ENCODE measurements at places on chromosomes 12 and 14.

DNA sequence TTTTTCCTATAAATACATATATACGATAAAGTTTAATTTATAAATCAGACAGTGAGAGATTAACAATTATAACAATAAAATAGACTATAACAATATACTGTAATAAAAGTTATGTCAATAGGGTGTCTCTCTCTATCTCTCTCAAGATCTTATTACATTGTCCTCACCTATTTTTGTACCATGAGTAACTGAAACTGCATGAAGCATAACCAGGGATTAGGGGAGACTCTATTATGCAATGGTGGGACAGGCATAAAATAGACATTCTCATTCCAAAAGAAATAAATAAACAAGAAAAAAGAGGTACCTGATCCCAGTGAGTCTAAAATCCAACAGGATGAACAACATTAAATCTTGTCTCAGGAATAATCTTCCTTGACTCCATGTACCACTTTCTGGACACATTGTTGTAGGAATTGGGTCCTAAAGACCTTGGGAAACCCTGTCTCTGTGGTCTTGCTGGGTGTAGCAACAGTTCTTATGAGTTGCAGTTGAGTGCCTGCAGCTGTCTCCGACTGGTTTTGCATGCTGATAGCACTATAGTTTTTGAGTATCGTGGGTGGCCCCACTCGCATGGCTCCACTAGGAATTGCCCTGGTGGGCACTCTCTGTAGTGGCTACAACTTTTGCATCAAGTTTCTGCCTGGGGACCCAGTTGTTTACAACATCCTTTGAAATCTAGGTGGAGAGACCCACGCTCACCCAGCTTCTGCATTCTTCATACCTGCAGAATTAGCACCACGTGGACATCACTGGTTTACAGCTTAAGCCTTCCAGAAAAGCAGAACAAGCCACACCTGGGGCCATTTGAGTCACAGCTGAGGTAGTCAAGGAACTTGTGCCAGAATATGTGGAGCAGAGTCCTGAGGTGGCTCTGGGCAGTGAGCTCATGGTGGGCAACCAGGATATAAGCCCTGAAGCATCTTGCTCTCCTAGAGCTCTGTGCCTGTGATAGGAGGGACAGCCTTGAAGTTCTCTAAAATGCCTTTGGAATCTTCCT is 204.7 kb downstream of the KITLG start:
- no peak for DNase-seq

DNA sequence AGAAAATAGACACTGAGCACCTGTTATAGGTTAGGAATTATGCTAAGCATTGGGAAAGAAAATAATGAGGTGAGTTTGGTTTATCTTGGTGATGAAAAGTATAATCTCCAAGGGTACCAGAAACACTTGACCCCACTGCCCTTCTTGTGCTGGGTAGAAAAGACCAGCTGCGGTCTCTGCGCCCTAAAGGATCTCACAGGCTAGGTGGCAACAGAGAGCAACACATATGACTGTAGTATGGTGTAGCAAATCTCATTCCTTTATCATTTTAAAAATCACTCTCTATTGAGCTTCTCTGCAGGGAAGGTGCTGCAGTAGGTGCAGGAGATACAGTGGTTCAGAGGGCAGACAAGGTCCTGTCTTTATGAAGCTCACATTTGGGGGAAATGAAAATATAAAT is 26.1 kb downstream of the NRXN3 start:
- DNase-seq, result no peak

GRCh38 chr12:8081251-8081920 is 688 bp upstream of the NECAP1 start:
- no peak for DNase-seq

DNA sequence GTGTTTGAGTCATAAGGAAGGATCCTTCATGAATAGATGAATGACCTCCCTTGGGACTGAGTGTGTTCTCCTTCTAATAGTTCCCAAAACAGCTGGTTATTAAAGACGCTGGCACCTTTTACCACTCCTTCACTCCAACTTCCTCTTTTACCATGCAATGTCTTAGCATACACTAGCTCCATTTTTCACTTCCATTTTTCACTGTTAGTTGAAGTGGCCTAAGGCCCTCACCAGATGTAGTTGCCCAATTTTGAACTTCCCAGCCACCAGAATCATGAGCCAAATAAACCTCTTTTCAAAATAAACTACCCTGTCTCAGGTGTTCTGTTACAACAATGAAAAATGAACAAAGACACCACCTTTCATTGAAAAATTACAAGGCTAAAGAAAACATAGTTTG is 64.7 kb downstream of the GPR65 start:
- DNase-seq, result no peak

- DNase-seq, result no peak
Observed at GRCh38 chr12:88339966-88340365, 197.9 kb downstream of the TMTC3 start.

DNA sequence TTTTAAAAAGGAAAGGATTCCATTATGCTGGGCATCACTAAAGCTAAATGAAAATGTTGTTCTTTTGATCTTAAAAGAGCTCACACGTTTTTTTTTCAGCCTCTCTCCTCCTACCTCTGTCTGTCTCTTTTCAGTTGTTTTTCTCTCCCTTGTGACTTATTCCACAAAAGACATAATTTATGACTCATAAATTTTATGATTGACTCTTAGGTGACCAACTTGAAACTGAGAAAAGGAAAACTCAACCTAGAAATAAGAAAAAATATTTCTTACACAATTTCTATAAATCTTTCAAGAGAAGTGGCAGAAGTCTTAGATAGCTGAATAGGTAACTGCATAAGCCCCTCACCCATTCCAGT is 227.7 kb upstream of the DDHD1 start:
- DNase-seq, result no peak

GRCh38 chr14:88667555-88668273 is 104.9 kb downstream of the ZC3H14 start:
- DNase-seq, result no peak

DNA sequence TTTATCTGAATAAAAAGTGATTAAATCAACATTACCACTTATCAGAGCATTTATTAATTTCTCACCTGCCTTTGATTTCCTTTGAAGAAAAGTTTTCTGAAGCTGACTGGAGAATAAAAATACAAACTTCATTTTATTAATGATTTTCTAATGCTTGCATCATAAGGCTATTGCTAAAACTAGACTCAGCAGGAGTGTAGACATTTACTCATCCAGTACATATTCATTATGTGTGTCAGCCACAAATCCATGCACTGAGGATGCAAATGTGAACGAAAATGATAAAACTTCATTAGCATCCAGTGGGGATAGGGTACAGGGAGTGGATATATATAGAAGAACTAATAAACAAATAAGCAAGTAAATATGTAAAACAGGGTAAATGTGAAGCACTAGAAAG is 74.6 kb downstream of the SLCO1B3 start:
- DNase-seq, result no peak

- no peak for DNase-seq
Observed at GRCh38 chr12:65335021-65335714, 56.7 kb downstream of the MSRB3 start.

DNA sequence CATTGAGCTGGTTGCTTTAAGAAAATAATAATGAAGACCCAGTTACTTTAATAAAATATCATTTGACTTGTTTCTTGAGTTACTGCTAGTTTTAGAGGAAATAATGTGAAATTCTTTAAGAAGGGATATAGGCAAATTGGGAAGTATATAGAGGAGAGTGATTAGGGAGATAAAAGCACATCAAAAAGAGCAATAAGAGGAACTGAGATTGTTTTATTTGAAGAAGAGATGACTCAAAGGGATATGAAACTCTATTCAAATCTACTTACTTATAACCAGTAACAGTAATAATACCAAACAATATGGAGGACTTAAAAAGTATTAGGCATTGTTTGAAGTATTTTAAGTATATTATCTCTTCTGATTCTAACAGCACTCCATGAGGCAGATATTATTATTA is 37.1 kb downstream of the LRRK2 start:
- no peak for DNase-seq

DNA sequence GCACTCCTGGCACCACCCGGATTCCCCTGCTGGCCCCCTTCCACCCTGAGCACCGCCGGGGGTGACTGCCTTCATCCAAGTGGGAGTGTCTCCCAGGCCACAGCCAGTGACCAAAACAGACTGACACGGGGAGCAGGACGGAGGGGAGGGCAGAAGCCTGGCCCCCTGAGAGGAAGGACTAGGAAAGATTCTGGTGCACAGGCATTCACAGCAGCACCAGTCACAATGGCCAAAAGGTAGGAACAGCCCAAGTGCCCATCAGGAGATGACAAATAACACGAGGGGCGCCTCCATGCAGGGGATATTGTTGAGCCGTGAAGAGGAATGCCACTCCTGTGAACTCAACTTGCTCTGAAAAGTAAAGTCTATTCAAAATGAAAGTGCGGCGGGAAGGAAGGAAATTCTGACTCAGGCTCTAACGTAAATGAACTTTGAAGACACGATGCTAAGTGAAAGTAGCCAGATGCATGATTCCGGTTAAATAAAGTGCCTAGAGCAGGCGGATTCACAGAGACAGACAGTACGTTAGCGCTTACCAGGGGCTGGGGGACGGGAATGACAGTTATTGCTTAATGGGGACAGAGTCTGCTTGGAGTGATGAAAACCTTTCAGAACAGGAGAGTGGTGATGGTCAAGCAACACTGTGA is 146.1 kb upstream of the NCOR2 start:
- no peak for DNase-seq

DNA sequence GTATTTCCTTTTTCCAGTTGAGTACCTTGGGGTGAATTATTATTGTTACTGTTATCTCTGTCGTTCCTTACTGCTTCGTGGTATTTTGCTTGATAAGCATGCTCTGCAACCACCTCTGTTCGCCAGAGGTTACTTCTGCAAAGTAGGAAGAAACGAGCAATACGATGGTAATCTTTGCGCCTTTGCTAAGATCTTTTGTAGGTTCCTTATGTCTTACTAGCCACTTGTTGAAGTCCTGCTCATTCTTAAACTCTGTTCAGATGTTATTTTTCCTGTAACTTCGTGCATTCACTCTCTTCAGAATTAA is 729 bp upstream of the M6PR start:
- DNase-seq, result no peak

- no peak for DNase-seq
Observed at GRCh38 chr12:18428416-18428815, 167.1 kb downstream of the PIK3C2G start.

GRCh38 chr12:44000309-44000952 is 164.6 kb downstream of the TMEM117 start:
- DNase-seq, result no peak

DNA sequence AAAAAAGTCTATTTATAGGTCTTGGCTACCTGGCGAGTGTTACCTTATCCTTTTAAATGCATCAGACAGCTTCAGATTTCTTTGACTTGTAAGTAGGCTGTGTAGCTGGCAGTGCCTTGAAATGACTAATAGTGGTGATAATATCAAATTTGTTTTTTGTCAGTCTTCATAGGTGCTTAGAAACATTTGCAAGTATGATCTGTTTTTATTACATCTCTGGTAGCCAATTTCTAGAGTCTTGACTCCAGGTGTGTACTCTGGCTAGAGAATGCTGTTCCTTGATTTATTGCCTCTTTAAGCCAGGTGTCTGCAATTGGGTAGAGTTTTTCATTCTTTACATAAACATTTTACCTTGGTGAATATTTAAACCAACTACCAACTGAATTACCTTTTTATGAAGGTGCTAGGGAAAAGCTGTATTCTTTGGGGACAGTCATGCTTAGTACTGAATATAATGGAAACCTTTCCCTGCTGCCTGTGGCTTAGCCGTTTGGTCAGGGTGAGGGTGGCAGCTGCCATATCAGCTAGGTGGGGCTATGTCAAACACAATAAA is 32.6 kb downstream of the MLXIP start:
- no peak for DNase-seq

- no peak for DNase-seq
Observed at GRCh38 chr12:94208622-94208966, 60.2 kb downstream of the PLXNC1 start.

DNA sequence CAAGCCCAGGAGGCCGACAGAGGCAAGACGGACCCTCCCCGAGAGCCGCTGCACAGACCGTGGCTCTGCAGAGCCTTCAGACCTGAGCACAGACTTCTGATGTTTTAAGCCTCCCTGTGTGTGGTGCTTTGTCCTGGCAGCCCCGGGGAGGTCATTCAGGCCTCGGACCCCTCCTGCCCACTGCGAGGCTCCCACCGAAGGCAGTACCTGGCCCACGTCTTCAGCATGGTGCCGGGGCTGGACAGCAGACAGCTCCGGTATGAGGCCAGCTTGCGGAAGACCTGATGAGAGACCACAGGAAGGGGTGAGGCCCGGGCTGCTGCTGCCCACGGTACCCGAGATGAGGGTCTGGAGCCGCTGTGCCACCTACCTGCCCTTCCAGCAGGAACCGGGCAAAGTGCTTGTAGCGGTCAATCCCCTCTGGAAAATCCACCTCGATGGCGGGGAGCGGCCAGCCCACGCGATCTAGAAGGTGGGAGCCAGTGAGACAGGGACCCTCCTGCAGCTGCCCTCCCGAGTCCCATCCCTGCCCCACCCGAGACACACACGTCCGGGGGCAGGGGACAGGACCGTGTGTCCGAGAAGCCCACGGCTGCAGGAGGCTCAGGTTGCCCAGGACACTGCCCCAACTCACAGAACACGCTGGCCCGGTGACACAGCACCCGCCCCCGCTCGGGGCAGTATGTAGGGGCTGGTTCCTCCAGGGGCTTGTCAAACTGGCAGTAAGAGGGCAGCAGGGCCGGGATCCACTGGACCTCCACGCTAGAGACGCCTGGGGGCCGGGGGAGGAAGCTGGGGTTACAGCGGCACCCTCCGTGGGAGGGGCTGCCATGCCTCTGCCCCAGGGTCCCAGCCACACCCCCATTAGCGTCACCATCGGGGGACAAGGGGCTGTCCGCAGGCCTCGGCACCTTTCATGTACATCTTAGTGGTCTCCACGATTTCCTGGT is 35.6 kb upstream of the UBC start:
- no peak for DNase-seq

GRCh38 chr12:131643631-131644452 is 67.0 kb upstream of the SFSWAP start:
- no peak for DNase-seq

DNA sequence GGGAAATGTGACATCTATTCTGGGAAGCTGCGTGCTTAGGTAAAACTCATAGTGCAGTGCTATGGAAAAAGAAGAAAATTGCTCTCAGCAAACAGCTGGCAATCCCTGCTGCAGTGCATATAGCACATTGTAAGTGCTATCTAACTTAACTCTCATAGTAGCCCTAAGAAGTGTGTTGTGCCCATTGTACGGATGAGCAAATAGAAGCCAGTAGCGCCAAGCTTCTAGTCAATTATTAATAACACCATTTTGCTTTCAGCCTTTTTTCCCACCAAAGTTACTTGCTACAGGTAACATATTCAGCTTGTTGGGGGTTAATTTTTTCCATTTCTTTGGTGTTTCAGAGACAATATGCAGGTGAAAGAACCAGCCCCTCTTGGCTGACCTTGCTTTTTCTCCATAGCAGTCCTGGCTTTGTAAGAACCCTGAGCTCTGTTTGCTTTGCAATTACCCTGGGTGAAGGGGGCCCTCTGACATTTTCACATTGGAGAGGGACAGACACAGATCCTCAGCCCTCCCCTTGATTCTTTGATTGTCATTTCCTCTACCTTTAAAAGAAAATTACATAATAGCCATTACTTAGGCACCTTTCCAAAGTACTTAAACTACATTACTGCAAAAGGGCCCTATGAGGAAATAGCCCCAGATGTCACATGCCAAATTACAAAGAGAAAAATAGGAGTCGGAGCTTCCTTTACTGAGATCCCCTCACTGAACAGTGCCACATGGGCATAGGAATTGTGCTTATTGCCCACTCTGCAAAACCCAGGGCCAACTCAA is 576.2 kb upstream of the TBX3 start:
- no peak for DNase-seq

GRCh38 chr12:49916129-49916919 is 12.6 kb upstream of the FAIM2 start:
- DNase-seq, result no peak

- DNase-seq, result no peak
Observed at GRCh38 chr14:64873506-64874219, 6.0 kb downstream of the SPTB start.
